ENCODE measurements at places on chromosomes 6 and 20.

DNA sequence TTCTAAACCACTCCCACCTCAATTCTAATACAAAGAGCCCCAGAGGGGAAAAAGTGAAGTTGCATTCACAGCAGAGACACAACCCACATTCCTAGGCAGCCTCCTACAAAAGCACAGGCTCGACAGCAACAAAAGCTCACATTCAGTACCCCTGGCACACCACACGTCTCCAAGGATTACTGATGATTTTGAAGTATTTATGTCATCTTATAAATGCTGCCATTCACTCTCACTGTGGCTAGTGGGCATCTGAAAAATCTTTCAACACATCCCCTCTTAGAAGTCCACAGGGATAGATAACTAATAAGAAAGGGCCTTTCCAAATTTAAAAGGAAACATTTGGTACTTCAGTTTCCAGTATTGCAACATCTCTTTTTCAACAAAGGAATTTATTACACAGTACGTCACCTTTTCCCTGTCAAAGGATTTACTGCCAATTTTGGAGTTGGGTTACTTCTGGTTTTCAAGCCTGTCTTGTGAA is 146.7 kb downstream of the TASP1 start:
- DNase-seq = no peak

- DNase-seq = no peak
These were observed 2.1 kb upstream of the PPP1R18 start for GRCh38 chr6:30688569-30688968.

DNA sequence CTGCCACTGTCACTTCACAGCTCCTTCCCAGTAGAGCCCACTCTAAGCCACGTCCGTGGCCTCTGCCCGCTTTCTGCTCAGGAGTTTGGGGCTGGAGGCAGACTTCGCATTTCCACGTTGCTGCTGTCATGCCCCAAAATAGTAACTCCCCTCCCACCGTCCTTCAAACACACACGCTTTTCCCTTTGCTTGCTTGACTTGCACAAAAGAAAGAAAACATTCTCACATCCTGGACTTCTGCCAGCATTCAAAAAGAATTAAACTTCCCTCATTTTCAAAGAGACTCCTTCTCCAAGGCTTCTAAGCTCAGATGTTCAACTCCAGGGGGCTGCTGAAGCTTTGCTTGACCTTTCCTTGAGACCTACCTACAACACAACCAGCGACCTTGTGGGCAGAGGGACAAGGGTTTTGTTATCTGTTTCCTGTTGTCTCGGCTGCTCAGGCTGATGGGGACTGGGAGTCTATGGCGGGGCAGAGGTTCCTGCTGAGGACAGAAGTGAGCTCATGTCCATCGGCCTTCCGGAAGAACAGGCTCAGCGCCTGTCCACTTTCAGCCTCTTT is 263.8 kb upstream of the FOXQ1 start:
- DNase-seq = no peak

- peak; percentile 5 for DNase-seq
These were observed 123.6 kb upstream of the TNFAIP3 start for GRCh38 chr6:137743493-137743892.

- DNase-seq = no peak
These were observed 30.4 kb upstream of the TSHZ2 start for GRCh38 chr20:52941808-52942207.

DNA sequence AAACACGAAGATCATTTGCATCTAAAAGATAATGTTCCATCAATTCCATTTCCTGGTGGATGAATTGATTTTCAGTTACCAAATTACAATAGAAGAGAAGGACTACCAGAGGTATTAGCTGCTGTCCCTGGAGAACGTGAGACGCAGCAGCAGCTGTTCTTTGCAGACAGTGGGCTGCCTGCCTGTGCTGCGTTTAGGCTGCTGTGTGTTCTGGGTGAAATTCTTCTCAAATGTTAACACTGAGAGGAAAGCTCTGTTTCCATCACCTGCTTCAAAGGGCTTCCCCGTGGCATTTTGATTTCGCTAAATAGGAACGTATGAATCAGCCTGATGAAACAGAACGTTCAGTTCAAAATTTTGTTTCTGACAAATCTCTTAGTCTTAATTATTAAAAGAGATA is 362.2 kb downstream of the C6orf118 start:
- DNase-seq = no peak

GRCh38 chr20:7990385-7990784 is 29.2 kb downstream of the TMX4 start:
- no peak for DNase-seq

Data from activated CD4-positive, alpha-beta T cell treated with anti-CD3 and anti-CD28 coated beads for 4 hours (primary cell).